DMS153 (cell line): ENCODE measurements at places on chromosomes 1 and 21.

GRCh38 chr1:41328001-41328615, 33.1 kb upstream of the FOXO6 start:
- DNase-seq = no peak

- no peak for DNase-seq
Observed at GRCh38 chr1:47498551-47498950, 60.7 kb downstream of the FOXD2 start.

GRCh38 chr1:181087400-181087901, 1.0 kb upstream of the IER5 start:
- no peak for DNase-seq

DNA sequence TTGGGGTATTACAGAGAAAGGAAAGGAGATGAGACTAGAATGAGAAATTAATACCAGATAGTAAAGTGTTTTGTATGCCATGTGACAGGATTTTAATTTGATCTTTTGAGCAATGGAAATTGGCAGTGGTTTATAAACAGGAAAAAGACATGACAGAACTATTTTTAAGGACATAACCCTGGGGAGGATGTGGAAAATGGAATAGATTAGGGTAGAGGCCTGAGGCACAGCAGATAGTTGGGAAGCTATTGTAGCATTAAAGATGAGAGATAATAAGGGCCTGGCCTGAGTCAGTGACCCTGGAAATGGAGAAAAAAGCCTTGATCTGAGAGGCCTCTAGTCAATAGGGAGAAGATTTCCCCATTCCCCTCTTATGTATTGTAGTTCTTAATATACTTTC, 22.1 kb upstream of the KCNA3 start:
- no peak for DNase-seq

GRCh38 chr1:207983044-207983635, 72.2 kb upstream of the CD34 start:
- DNase-seq = no peak

- DNase-seq = peak; percentile 64
Observed at GRCh38 chr1:210123924-210124589, 108.5 kb upstream of the SERTAD4 start.

DNA sequence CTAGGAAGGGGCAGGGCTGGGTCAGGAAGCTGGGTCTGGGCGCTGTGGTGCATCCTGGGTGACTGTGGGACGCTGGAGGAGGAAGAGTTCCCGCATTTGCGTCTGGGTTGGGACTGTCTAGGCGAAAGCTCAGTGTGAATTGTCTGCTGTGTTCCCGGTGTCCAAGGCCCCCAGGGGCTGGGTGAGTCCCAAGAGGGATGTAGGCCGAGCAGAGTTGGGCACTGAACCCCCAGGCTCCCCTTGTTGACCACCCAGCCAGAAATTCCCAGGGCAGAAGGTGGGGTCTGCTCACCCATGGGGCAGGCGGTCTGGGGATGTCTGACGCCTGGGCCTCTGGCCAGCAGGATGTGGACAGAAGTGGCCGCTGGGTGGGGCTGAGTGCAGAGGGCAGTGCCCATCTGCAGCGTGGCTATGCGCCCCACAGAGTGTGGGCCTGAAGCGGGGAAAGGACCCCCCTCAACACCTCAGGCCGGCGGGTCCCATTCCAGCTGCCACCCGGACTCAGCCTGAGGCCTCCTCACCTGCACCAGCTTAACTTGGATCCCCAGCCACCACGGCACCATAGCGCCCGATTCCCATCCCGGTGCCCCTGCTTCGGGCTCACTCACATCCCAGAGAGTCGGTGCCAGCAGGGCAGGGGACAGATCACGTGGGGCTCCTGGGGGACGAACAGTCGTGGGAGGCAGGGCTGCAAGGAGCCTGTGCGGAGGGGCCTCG, 37.0 kb upstream of the POFUT2 start:
- DNase-seq = no peak

DNA sequence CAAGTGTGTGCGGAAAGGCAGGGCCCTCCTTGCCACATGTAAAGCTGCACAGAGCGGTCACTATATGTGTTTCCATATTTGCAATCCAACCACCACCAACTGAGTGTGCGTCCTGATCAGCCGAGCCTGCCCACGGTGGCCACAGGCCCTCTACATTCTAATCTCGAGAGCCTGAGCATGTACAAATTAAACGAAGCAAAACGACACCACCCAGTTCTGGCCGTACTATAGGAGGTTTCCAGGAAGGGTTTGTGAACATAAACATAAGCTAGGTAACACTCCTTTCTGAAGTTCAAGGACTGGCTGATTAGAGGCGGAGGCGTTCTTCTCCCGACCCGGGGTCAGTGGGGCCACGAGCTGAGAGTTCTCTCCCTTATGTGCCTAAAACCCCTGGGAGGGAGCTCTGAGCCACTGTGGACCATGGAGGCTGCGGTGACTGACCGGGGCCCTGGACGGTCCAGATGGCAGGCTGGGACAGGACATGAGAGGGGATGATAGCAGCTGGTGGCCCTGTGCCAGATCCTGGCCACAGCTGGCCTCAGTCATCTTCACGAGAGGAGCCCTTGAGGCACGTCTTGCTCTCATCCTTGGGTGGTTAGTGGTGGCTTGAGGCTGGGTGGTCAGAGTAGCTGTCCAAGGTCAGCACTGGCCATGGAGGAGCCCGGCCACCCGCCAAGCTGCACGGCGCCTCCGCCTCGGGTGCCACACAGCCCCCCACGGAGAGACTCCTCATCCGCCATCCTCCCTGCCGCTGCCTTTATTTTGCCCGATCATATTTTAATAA, 39.1 kb upstream of the TRAPPC10 start:
- no peak for DNase-seq

DNA sequence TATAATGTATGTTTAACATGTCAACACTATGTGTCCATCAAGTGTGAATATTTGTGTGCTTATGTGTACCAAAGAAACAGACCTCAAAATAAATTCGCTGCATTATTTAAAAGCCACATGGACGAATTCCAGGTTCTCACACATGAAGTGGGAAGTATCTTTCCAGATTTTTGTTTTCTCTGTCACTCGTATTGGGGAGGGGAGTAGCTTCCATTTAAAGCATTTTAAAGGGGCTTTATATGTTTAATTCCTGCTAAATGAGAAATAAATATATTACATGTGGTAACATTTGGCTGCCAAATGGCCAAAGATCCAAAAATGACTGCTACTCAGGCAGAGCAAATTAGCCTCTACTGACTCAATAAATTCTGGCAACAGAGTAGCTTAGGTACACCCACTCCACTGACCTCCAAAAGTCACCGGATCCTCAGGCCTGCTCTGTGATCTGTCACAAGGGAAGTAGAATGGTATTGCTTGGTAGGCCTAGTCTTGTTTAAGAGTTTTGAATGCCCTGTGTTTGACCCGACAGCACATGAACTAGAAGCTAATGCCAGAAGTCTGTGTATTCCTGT, 178.1 kb downstream of the ZP4 start:
- no peak for DNase-seq

DNA sequence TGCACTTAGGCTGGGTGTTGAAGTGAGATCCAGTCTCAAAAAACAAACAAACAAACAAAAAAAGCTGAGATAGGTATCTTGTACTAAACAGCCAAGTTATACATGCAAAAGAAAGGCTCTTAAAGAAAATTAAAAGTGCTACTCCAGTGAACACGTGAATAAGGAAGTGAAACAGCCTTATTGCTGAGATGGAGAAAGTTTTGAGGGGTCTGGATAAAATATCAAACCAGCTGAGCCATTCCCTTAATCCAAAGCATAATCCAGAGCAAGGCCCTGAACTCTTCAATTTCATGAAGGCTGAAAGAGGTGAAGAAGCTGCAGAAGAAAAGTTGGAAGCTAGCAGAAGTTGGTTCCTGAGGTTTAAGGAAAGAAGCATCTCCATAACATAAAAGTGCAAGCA, 360.5 kb upstream of the DAB1 start:
- no peak for DNase-seq

DNA sequence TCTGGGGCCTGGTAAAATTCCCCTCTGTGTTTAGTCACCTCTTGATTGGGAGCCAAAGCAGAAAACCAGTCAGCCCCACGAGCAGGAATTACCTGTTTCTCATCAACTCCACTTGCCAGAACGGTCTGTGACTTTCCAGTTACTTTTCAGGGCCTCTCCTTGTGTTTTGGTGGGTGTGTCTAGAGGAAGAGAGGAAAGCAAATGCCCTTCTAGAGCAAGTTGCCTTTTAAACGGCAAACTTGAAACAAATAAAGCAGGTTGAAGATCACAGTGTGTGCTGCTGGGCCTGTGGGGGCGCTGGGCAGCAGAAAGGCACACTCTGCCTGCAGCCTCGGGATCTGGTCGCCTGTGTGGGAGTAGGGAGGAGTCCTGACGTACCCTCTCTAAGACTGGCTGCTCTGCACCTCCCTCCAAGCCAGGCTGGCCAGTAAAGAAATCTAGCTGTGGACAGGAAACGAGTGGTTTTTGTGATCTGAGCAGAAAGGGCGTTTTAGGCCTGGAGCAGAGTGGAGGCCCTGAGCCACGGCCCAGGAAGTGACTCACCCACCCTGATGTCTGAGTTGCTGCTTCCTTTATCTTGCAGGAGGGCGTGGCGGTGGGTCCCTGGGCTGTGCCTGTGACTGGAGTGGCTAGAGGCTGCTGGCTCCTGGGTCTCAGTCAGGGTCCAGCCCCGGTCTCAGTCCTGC, 11.1 kb upstream of the S100A11 start:
- DNase-seq = peak; percentile 95

DNA sequence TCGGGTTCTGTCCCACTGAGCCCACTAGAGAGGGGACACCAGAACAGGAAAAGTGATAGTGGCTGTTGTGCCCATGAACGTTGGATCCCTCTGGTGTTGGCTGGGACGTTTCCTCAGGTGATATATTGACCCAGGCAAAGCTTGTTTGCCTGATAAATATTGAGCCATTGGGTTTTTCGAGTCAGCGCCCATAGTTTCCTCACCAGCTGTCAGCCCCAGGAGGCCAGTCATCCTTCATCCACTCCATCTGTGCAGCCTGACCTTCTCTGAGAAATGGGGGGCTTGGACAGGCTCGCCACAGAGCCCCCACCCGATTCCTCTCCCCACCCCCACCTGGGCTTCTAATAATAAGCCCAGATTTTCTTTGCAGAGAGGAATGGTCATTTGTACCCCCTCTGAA, 13.3 kb downstream of the DISP3 start:
- DNase-seq = no peak

GRCh38 chr1:9031484-9032259, 5.4 kb upstream of the SLC2A7 start:
- DNase-seq = no peak

GRCh38 chr1:197862671-197863070, 39.8 kb upstream of the C1orf53 start:
- no peak for DNase-seq

- DNase-seq = no peak
Observed at GRCh38 chr1:118660769-118661168, 327.4 kb downstream of the TBX15 start.

- no peak for DNase-seq
Observed at GRCh38 chr21:35349376-35350080, 300.4 kb upstream of the RUNX1 start.

GRCh38 chr1:92769856-92770255, 15.1 kb downstream of the EVI5 start:
- no peak for DNase-seq

DNA sequence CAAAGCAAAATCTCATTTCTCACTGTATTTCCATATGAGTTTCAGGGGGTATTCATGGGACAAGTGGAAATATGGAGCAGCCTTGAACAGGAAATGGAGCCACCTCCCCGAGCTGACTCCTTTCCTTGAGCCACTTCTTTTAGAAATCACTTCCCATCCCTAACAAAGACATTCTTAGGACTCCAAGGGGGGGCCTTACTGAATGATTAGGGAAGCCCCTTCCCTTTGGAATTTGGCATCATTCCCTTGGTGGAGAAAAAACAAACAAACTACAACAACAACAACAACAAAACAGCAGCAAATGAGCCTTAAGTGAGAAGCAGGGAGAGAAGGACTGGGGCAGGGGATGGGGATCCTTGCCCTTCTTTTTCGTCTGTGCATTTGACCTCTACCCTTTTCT, 278.3 kb downstream of the ZNF648 start:
- DNase-seq = no peak

- DNase-seq = no peak
Observed at GRCh38 chr1:108345776-108346531, 102.1 kb upstream of the NBPF4 start.

DNA sequence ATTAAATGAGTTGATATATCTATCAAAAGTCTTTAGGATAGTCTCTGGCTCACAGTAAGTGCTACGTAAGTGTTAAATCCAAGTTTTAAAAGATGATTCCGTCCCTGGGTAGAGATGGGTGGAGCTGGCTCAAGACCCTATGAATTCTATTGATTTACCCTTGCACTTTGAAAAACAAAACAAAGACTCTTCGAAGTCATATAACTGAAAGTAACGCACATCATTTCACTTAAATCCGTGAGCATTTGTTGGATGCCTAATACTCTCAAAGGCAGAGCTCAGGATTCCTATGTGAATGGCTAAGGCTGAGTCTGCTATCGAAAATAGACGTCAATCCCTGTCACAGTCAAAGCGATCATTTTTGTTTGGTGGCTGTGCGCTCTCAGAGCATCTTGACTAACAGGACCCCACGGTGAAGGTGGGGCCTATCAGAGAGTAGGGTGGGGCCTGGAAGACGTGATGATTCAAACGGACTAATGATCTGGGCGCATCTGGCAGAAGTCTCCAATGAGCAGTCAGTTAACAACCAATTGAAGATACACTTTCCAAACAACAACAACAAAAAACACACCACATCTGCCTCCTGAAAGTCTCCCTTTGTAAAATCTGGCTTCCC, 1.2 kb upstream of the NUCKS1 start:
- DNase-seq = no peak

GRCh38 chr1:109501644-109502363, 7.7 kb downstream of the AMIGO1 start:
- DNase-seq = no peak

DNA sequence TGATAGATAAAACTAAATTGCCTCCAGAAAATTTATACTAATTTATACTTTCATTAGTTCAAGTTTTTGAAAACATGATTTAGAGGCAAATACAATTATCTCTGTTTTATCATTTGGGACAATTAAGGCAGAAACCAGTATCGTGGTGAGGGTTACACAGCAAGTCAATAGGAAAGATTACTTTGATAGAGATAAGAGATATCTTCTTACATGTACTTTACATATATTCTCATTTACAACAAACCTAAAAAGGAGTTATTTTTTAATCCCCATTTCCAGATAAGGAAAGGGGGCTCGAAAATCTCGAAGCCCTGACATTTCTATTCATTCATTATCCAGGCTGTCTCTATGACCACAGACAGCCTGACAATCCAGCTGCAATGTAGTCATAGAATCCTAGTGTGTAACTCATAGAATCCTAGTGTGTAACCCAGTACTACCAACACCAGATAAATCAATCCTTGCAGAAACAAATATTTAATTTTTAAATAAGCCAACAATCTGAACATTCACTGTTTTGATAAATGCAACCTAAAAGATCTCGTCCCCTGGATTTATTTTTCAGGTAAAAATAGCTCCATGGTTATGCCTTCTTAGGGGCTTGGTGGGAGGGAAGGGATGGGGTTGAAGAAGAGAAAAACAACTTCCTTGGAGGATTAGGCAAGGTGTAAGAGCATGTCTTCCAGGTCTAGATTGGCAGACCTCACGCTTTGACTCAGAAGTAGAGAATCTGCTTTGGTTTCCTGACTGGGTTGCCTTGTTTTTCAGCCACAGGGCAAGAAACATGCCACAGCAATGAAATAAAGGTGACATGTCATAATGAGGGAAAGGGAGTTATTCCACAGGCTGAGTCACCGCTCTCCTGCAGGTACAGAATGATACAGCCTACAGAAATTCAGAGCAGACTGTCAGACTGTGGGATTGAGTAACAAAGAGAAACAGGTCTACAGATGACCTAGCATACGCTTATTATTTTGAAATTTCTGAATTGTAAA, 45.6 kb downstream of the IRF2BP2 start:
- DNase-seq = no peak
